Sigmoid colon (tissue), 7 donors: ENCODE measurements at places on chromosomes 7 and 10.

GRCh38 chr10:76736815-76737618 is 900.6 kb downstream of the KCNMA1 start:
- DNase-seq: no peak

GRCh38 chr10:132503581-132504421 is 33.8 kb upstream of the INPP5A start:
- DNase-seq: peak; percentile 60

GRCh38 chr10:71270301-71271220 is 48.5 kb upstream of the SLC29A3 start:
- DNase-seq: no peak

DNA sequence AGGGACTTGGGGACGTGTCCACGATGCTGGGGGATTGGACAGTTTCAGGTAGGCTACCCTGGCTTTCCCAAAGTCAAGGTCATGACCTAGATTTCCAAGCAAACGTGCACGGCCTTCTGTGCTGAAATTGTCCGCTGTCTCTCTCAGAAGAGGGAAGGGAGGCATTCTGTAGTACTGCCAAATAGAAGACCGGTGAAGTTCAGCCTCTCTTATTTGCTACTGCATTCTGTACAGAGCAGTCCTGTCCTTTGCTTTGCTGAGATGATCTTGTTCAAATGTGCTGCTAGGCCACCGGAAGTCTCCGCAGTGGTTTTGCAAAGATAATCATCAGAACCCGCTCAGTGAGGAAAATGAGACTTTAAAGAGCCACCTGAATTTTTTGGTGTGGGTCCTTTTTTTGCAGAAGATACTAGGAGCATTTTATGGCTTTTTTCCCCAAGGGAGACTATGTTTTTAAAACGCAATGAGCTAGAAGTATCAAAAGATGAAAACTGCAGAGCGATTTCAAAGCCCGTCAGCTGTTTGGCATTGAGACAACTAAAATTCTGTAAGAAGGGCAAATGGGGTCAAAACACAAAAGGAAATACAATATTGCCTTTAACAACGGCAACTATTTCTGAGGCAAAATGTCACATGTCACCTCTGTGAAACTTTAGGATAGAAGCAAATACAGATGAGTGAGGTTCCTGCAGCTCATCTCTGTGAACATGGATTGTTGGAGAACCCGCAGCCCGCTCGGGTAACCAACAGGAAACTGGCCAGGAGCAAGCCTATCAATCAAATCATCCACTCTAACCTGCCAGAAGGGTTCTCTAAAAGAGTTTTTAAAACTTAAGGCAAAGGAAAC is 1.3 kb upstream of the NMT2 start:
- DNase-seq: peak; percentile 62

DNA sequence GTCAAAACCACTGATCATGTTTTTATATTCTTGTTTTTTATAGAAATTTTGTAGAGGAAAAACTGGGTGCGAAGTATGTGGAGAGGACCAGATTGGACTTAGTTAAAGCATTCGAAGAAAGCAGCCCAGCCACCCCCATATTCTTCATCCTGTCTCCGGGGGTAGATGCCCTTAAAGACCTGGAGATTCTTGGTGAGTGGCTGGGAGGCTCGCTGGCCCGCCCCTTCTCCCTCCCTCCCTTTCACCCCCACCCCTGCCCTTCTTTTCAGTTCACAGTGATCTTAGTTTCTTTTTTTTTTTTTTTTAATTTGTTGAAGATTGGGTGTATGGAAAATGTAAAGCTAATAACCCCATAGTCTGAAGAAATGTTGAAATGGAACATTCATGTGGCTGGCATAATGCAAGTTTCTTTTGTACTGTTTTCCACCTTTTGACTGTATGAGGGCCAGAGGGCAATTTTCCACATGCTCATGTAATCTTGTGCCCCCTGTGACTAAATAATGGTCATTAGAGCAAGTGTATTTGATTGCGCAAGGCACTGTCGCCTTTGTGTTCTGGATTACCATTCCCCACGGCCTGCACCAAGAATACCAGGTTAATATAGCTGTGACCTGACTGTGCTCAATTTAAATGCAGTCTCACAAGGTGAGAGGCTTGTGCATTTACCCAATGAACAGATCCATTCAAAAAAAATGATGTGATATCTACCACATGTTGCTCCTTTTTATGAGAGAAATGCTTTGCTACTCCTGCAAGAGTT is 77.7 kb downstream of the CDCA7L start:
- DNase-seq: no peak

DNA sequence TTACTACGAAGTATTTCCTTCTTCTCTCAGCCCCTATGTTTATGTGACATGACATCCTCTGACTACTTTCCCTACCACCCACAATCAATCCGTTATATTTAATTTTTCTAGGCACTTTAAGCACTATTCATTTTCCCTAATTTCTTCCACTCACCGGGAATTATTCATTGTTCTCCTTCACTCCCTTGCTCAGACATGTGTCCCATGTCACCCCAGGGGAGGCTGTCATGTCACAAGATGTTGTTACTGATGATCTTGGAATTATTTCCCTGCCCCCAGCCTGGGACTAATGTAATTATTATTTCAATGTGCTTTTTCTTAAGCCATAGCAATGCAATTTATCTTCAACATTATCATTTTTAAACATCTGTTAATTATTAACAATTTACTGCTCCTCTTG is 317.2 kb downstream of the PHF14 start:
- no peak for DNase-seq

DNA sequence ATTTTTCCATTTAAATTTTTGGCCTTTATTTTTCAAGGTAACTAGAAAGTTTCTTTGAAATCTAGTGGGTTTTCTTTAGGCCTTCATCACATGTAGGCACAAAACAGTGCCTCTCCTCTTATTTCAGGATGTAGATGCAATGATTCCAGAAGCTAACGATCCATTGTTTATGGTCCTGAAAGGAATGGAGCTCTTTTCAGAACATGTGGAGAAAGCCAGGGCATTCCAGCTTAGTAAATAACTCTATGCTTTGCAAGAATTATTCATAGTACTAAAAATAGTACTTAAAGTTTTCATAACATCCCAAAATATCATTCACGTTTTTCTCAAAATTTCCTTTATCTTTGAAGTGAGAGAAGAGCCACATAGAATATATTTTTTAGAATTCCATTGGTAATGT is 91.3 kb downstream of the DYNC1I1 start:
- DNase-seq: no peak
